ENCODE measurements at places on chromosomes 13 and 19.

DNA sequence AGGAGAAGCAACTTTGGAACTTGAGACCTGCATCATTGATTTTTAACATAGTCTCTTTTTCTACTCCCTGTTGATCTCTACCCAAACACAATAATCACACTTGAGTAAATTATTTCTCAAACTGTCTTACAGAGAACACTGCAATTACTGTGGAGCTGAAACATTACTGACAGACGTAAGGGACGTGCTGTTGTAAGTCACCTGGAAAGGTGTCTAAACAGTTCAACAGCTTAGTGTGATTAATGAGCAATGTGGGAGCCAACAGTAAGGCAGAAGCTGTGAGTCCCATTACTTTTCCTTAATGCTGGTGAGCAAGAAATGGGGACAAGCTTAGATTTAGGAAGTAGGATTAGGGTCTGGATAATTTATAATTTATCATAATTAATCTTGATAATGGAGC lies 265.7 kb downstream of the DLEU7 start:
- DNase-seq = no peak

DNA sequence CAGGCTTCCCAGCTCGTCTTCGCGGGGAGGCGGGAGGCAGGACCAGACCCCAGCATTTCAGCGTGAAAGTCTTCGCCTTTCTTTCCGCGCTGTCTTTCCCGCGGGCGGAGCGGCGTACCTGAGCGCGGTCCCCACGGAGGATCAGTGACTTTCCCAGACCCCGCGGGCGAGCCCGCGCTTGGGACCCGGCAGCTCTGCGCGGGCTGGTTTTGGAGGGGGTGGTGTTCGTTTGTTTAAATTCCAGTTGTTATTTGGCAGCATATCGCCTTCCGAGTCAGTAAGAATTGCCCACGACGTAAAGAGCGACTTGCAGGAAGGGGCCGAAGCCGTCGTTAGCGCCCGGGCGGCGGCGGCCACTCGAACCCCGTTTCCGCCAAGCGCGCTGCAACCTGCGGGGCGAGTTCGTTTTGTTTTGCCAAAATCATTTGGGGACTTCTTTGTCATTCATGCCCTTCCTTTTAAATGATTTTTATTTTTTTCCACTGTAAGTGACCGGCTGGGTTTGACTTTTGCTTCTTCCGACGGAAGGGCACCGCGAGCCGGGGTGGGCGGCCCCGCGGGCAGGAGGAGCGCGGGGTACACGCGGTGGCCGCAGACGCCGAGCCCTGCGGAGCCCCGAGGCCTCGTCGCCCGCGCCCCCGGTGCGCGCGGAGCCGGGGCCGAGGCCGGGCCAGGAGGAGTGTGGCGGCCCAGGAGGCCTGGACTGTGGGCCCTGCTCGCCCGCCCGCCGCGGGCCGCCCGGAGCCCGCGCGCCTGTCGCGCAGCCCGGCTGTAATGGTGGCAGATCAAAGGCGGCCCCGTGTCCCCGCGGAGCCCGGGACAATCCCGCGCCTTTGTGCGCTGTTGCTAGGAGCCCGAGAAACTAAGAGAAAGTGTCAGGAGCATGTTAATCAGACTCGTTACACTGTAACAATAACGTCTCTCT lies 75.9 kb downstream of the ZIC5 start:
- DNase-seq = no peak

DNA sequence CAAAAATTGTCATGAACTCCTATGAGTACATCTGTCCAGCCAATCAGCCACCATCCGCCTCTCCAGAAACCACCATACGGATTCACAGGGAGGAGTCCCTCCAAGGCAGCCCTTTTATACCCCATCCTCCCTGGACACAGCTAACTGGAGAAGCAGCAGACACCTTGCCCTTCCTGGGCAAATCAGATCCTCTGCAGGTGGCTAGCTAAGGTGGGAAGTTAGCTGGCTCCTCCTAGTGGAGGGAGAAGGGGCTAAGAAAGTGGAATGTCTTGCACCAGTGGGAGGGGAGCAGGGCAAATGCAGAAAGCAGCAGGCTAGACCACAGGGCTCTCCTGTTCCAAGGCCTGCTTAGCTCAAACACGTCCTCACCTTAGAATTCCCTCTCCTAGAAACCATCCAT lies 46.2 kb upstream of the UQCRFS1 start:
- DNase-seq = no peak

DNA sequence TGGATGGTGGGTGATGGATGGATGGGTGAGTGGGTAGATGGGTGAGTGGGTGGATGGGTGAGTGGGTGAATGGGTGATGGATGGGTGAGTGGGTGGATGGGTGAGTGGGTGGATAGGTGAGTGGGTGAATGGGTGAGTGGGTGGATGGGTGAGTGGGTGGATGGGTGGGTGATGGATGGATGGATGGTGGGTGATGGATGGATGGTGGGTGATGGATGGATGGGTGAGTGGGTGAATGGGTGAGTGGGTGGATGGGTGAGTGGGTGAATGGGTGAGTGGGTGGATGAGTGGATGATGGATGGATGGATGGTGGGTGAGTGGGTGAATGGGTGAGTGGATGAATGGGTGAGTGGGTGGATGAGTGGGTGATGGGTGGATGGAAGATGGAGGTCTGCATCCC lies 2.8 kb downstream of the SMIM24 start:
- no peak for DNase-seq

DNA sequence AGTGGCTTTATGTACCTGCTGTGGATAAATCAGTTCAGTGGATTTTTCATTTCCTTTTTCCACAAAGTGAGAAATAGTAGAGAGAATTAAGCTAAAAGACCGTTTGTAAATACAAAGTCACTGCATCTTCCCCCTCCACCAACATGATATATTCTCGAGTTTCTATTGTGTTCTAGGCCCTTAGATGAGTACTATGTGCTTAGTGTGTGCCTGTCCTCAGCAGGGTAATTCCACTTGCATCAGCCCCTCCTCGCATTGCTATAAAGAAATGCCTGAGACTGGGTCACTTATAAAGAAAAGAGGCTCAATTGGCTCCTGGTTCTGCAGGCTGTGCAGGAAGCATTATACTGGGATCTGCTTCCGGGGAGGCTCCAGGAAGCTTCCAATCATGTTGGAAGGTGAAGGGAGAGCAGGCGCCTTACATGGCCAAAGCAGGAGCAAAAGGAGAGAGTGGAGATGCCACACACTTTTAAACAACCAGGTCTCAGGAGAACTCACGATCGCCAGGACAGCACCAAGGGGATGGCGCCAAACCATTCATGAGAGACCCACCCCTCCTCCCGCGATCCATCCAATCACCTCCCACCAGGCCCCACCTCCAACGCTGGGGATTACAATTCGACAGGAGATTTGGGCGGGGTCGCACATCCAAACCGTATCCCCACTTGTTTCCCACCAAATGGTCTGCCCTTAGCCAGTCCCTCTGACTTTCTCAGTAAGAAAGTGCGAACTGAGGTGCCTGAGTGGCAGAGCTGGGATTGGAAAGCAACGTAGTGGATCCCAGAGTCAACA lies 102.3 kb upstream of the ABCC4 start:
- no peak for DNase-seq

- no peak for DNase-seq
These were observed 24.4 kb downstream of the IL17D start for GRCh38 chr13:20727856-20728255.

- no peak for DNase-seq
These were observed 7.2 kb downstream of the HNRNPL start for GRCh38 chr19:38842439-38843174.

GRCh38 chr13:24087605-24088225 lies 72.8 kb upstream of the SPATA13 start:
- DNase-seq = no peak

DNA sequence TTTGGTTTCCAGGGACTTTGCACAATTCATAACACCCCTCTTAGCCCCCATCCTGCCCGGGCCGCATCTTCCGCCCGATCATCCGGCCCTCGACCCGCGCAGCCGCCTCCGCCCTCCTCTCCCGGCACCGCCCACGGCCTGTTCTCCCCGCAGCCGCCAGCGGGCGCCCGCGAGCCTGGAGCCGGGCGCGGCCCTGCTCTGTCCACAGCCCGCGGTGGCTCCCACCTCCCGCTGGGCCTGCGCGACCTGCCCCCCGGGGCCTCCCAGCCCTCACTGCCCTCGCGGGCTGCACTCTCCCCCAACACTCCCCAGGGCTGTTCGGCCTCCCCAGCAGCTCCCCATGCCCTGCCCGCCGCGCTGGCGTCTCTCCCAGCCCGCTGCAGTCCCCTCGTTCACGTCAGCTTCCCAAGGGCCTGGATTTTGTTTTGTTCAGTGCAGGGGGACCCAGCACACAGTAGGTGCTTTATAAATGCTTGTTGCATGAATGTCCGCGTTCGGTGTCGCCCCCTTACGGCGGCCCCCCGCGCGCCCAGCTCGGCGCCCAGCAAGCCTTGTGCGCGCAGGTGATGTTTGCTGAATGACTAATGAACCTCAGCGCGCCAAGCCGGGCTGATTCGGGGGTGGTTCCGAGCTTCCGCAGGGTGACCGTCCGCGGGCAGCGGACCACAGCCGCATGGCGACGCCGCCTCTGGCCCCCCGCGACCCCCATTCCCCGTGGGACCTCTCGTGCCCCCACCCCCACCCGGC lies 4.6 kb upstream of the APC2 start:
- no peak for DNase-seq

DNA sequence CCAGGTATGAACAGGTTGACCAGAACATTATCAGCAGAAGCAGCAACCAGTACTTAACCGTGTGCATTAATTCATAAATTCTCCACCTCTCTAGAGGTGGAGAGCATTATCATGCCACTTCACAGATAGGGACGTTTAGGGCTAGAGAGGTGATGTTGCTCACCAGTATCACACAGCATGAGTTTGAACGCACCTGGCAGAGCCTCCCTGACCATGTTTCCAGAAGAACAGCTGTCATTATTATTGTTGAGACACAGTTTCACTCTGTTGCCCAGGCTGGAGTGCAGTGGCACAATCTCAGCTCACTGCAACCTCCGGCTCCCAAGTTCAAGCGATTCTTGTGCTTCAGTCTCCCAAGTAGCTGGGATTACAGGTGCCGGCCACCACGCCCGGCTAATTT lies 6.8 kb downstream of the KANK2 start:
- DNase-seq = no peak

- no peak for DNase-seq
These were observed 1.8 kb upstream of the APOE start for GRCh38 chr19:44903602-44904425.

DNA sequence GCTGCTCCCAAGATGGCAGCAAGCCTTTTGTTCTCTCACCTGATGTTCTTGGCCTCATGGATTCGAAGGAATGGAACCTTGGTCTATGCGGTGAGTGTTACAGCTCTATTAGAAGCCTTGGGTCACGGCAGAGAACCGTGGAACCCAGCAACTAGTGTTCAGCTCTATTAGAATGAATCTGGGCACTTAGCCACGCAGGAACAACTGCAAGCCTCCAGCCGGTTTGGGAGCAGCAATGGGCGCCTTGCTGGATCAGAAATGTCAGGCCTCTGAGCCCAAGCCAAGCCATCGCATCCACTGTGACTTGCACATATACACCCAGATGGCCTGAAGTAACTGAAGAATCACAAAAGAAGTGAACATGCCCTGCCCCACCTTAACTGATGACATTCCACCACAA lies 1100.7 kb upstream of the PRR20A start:
- no peak for DNase-seq

- no peak for DNase-seq
These were observed 91.4 kb downstream of the IRS2 start for GRCh38 chr13:109694972-109695371.

DNA sequence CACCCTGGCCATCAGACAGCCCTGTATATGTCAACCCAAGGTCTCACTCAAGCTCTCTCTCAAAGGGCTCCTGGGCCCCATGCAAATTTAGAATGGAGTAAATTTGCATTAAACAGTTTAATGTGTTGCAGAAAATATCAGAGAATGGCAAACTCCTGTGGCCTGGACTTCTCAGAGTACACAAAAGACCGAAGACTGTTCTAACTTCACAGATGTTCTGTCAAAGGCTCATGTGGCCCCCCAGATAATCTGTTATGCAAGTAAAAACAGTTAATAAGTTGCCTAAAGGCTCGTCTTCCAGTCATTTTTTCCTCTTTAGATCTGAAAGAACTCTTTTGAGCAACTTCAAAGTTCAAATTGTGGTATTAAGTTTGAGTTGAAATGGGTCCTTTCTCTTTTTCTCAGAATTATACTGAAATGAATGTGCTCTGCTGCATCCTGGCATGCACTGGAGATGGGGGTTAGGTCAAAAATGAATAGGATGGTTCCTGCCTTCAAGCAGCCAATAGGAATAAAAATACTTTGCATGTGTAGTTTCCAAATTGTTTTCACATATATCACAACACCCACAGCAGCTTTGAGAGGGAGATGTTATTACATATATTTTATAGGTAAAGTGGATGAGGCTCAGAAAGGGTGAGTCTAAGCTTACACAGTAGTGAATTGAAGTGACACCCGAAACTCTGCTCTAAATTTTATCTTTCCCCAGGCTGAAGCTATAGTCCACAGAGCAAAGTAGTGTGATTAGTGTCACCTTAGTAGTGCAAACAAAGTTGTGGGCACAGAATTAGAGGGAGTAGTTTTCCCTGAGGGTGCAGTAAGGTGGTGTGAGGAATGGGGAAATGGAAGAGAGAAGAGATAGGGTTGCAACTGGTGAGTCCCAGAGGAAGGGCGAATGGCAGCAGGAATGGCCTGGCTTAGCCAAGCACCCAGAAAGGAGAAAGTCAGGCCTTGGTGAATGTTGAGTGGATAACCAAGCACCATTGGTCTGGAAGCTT lies 205.0 kb upstream of the RFC3 start:
- DNase-seq = no peak

DNA sequence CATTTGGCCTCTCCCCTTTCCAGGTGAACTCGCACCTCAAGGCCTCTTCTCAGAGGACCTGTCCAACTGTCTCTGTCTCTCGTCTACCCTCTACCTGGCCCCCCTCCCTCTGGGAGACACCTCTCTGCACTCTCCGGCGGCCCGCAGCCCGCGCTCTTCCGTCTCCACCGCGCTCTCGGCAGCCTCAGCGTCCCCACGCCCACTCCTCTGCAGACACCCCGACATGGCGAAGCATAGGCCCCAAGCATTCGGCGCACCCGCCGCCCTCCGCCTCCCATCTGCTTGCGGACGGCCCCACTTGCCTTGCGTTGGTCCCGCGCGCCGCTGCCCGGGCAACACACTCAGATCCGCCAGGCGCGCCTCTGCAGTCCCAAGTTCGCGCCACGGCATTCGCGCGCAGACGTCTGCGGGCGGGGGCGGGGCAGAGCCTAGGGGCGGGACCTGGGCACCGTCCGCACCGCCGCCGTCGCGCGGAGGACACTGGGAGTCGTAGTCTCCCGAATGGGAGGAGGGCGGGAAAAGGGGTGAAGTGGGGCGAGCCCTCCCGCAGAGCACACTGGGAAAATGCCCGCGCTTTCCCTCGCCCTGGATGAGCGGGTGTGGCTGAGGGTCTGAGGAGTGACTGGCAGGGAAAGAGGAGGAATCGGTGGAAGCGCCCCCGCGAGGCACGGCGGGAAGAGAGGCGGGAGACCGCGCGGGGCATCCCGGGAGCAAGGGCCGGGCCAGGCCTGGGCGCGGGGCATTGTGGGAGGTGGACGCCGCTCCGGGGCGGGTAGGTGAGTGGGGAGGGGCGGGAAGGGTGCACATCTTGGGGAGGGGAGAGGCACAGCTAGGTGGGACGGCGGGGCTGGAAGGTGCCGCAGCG lies at the start of the genes LIG1 and ZSWIM9:
Gene LIG1, minus strand, starts transcription at position 406 of the 865 bp plus-strand sequence. CDS start 4,778 bp downstream, outside the sequence.
Gene ZSWIM9, plus strand, starts transcription at position 742 of the 865 bp plus-strand sequence. CDS start 1,123 bp downstream, outside the sequence.
- DNase-seq = peak; percentile 97

Data from NCI-H2107 (cell line).